Hematopoietic multipotent progenitor cell (in vitro differentiated cells): ENCODE measurements at places on chromosomes 16 and 17.

- no peak for DNase-seq
These were observed 2.7 kb downstream of the BCAR1 start for GRCh38 chr16:75248536-75249380.

DNA sequence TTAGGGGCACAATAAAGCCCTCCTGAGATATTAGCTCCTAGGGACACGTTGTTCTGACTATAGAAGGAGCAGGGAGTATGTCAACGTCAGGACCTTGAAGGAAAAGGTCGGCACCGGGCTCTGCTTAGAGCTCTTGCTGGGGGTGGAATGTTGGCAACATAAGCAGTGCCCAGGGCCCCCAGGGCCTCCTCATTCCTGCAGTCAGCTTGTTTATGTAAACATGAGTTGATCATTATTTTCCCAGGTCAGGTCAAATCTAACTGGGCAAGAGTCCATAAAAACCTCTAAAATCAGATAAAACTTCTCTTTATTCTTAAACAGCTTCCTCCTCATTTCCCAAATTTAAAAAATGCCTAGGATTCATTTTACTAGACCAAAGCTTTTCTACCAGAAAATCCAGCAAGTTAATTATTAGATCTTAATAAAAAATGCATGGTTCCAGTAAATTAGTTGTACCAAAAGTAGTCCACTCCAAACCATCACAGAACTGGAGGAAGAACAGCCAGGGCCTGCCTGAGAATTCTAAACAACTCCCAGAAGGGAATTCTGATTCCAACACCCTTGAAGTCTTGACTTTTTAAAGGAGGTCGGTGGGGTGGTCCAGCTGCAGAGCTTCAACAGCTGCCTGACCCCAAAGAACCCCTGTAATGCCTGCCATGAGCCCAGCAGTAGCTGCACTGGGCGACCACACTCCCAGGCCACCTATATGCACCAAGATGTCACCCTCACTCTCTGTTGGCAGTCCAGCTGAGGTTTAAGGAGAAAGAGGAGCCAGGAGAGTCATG is 54.3 kb downstream of the AMFR start:
- DNase-seq: no peak

DNA sequence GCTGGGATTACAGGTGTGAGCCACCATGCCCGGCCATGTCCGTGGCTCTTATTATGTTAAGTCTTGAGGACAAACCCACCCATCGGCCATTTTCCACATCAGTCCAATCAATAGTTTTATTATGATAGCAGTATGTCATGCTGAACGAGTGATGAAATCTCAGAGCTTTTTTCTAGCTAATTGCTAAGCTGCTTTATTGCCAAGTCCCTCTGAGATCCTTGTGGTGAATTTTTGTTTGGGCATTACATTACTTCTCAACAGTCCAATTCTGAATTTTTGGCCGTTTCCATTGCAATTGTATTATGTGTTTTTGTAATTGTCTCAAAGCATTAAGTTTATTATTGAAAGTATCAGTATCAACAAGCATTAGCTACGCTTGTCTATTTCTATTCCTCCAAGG is 10.9 kb downstream of the RNF112 start:
- no peak for DNase-seq

DNA sequence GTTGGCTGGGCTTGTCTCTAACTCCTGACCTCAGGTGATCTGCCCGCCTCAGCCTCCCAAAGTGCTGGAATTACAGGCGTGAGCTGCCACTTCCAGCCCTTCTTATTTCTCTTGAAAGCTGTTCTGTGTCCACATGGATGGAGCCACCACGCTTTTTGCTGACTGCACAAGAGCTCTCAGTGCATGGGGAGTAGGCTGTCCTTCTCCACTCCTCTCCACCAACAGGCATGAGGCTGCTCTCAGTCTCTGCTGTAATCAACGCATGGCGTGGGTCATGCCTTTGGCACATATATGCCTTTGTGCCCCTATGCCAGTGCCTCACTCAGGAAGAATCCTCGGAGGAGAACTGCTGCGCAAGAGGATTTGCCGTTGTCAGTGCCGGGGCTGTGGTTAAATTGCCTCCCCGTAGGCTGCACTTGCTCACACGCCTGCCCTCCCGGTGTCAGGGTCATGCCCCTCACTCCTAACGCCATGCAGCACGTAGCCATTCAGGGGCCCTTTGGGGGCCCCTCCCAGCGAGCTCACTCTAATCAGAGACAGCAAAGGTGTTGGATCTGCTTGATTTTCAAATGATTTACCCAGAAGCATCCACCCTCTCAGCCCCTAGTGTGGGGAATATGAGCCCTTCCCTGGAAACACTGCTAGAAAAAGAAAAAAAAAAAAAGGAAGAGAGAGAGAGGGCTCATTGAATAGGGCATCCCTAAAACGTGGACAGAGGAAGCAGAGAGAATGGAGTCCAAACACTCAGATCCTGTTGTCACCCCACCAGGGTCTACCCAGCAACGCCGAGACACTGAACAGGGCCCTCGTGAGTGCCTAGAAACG is 47.5 kb upstream of the ZCCHC14 start:
- no peak for DNase-seq

DNA sequence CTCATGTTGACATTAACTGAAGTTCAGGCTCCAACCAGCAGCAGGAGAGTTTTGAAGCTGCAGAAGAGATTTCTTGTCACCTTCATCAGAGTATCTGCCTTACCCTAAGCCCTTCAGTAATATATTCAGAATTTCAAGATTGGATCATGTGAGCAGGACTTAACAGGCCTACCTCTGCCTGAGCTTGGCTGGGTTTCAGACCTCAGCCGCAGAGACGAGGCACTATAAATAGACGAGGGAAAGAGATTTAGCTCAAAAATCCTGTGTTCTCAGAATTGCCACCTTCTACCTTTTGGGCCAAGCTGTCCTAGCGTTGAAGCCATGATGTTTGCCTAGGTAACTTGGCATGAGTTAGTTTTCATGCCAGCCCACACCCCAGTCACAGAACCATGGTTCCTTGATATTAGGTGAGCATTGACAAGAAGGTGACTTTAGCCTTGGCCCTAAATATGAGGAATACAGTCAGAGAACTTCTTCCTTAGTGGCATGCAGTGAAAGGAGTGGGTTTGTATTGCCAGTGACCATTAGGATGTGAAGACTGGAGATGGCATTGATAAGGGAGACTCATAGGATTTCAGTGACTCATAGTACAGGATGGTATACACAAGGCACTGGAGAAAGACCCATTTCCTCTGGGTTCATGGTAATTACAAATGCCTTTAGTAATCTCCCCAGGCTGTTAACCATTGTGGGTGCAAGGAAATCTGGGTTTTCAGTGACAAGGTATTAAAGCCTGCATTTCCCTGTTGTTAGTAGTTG is 224.3 kb downstream of the MSI2 start:
- peak; percentile 41 for DNase-seq

DNA sequence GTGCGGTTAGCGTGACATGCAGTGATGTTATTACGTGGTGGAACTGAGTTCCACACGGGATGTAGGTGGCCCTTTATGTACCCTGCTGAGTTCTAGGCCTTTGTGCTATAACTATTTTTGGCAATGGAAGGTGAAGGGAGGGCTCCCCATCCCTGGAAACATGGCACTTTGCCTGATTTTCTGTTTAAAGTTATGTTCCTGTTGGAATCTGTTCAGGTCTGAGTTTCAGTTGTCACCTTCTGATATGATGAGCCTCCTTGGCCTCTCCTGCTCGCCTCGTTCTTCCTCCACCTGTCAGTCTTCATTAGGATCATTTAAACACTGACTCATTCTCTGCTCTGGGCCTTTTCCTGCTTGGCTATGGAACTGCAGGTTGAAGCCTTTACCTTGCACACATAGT is 200.6 kb downstream of the FTO start:
- DNase-seq: no peak

GRCh38 chr17:27323538-27324215 is 29.8 kb downstream of the WSB1 start:
- DNase-seq: no peak
